CD4-positive, alpha-beta memory T cell (primary cell): ENCODE measurements at places on chromosomes 7 and 10.

- no peak for DNase-seq
These were observed 30.0 kb upstream of the KNDC1 start for GRCh38 chr10:133129859-133130495.

GRCh38 chr7:143886826-143887477 lies 15.0 kb downstream of the TCAF1 start:
- no peak for DNase-seq

DNA sequence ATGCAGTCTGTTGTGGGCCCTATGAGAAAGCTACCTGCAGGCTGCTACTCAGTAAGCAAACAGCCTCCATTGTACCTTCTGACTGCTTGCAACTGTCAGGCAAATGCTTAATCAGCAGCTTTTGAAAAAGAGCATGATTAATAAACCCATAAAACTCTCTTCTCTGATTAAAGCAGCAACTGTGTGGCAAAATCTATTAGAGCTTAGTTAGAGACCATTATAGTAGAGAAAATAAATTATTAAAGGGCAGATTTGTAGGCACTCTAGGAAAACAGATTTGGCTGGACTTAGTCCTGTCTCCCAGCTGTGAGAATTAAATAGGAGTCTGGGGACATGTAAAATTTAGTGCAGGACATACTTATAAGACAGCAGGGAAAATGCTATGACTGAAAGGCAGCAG lies 132.5 kb upstream of the WNT16 start:
- DNase-seq = no peak

- DNase-seq = no peak
These were observed 128.1 kb downstream of the JMJD1C start for GRCh38 chr10:63337455-63338251.

DNA sequence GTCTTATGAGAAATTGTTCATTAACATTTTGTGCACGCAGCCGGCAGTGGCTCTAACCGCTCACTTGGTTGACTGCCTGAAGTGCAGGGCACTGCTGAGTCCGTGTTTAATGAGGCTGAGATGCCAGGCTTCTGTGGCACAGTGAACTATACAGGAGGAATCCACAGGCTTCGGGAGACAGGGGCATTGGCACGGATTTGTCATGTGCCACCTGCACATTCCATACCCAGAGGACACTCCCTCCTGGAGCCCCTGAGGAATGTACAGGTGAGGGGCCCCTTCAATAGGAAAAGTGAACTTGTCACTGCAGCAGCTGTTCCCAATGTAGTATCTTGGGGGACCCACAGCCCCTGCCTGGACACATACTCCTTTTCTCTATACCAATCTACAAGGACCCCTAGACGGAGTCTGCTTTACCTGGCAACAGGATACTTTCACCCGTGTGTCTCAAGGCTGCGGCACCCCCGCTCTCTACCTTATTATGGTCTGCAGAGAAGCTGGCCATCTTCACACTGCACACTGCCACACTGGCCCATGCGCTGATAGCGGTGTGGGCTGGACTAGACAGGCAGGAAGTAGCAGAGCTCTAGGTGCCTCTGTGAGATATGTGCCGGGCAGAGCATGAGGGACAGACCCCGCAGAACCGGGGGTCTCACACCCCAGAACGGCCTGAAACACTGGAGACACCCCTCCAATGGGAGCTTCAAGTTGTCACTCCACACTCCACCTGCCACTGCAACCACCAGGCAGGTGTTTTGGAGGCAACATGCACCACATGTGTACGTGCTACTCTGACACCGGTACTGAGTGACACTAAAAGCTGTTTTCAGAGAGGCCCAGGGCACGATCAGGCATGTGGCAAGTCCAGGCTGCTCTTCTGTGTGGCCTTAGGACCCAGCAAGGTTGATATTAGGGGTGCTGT lies 71.4 kb upstream of the RHEB start:
- DNase-seq = no peak
